ENCODE measurements at places on chromosomes 3 and 15.

DNA sequence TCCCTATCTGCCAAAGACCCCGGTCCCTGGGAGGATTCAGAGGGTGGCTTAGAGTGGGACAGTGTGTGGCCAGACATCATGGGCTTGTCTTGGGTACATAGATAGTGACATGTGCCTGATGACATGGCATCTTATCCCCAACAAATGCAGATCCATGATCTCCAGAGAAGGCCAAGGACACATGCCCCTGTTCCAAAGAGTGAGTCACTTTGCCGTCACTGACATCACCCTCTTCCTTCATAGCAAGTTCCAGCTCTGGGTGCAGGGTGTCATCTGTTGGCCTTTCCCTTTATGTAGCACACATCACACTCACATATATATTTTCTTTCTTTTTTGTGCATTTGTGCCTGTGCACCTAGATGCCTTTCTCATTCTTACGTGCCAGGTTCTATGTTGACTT, 350.5 kb downstream of the LRTM1 start:
- no peaks in the 10 kb centered on the region for H3K4me1 ChIP-seq
- no peak for DNase-seq
- H3K36me3 ChIP-seq: no peaks in the 10 kb centered on the region
- H3K27ac ChIP-seq: no peak overlapping the region
- no peak overlapping the region for H3K4me3 ChIP-seq
- H3K27me3 ChIP-seq: no peaks in the 10 kb centered on the region

DNA sequence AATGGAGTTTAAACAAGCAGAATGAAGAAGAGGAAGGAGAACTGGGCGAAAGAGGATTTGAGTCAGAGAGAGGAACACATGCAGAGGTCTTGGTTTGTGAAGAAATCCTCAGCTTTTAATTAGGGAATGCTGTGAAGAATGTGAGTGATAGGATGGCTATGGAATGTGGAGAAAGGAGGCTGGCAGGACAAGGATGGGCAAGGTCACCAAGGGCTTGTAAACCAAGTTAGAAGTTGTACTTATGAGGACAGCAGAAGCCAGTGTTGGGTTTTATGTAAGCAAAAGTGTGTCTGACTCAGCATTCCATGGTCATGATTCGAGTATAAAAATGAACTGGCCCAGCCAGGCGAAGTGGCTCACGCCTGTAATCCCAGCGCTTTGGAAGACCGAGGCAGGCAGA, 60.0 kb upstream of the IL12A start:
- no peak overlapping the region for H3K4me3 ChIP-seq
- no peak overlapping the region for H3K27ac ChIP-seq
- H3K4me1 ChIP-seq: no peaks in the 10 kb centered on the region
- H3K27me3 ChIP-seq: no peaks in the 10 kb centered on the region
- no peaks in the 10 kb centered on the region for H3K36me3 ChIP-seq
- DNase-seq: no peak

DNA sequence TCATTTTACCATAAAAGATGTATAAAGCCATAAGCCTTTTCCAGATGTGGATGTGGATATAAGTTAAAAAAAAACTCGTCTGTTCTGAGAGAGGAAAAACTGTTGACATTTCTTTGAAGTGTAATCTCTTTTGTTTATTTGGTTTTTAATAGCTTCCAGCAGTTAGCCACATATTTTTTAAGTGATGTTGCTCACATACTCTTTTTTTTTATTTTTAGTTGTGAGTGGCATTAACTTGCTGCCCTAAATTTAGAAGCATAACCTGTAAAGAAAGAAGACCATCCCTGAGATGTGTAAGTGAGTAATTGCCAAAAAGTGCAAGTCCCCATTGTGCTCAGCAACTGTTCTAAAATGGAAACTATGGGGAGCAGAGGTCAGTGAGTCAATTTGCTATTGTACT, 415.9 kb upstream of the MDFIC2 start:
- no peaks in the 10 kb centered on the region for H3K4me1 ChIP-seq
- H3K36me3 ChIP-seq: no peaks in the 10 kb centered on the region
- no peak overlapping the region for H3K27ac ChIP-seq
- no peaks in the 10 kb centered on the region for H3K27me3 ChIP-seq
- no peak overlapping the region for H3K4me3 ChIP-seq

- H3K4me3 ChIP-seq: no peak overlapping the region
- H3K27ac ChIP-seq: no peak overlapping the region
- no peak for DNase-seq
- no peaks in the 10 kb centered on the region for H3K36me3 ChIP-seq
These were observed 154.6 kb upstream of the RGMA start for GRCh38 chr15:93243573-93243972.

- no peak overlapping the region for H3K4me3 ChIP-seq
- no peak for DNase-seq
- no peaks in the 10 kb centered on the region for H3K36me3 ChIP-seq
- H3K27me3 ChIP-seq: no peaks in the 10 kb centered on the region
- H3K27ac ChIP-seq: no peak overlapping the region
- no peaks in the 10 kb centered on the region for H3K4me1 ChIP-seq
These were observed 27.0 kb downstream of the NSMCE3 start for GRCh38 chr15:29242456-29243242.

GRCh38 chr3:48575366-48575765, 11.8 kb upstream of the UCN2 start:
- no peak overlapping the region for H3K4me3 ChIP-seq
- no peak for DNase-seq
- no peaks in the 10 kb centered on the region for H3K27me3 ChIP-seq
- H3K27ac ChIP-seq: no peak overlapping the region
- no peaks in the 10 kb centered on the region for H3K4me1 ChIP-seq
- no peaks in the 10 kb centered on the region for H3K36me3 ChIP-seq

DNA sequence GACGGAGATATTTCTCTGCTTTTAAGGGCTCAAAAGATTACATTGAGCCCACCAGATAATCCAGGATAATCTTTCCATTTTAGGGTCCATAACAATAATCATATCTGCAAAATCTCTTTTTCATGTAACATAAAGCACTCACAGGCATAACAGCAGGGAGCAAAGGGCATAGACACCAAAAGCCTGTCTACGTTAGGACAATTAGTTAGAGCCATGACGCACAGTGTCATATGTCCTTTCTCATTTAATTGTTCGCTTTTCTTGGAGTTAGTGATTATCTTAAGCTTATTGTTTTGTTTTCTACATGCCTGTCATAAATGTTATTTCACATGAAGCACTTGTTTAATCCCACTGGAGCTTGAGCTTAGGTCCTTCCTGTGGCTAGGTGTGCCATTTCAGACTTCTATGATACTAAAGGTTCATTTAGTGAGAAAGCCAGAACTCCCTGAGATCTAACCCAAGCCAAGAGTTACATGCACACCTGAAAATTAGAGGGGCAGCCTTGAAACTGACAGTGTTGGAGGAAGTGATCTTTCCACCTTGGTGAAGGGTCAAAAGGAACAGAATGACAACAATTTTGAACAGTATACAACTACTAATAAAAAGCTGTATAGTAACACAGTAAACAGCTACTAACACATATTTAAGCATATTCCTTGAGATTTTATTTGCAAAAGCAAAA, 11.7 kb upstream of the HHATL start:
- no peaks in the 10 kb centered on the region for H3K4me1 ChIP-seq
- H3K27ac ChIP-seq: no peak overlapping the region
- H3K4me3 ChIP-seq: no peak overlapping the region
- DNase-seq: no peak
- no peaks in the 10 kb centered on the region for H3K27me3 ChIP-seq

- H3K27me3 ChIP-seq: no peaks in the 10 kb centered on the region
- no peak overlapping the region for H3K4me3 ChIP-seq
- no peak for DNase-seq
- no peak overlapping the region for H3K27ac ChIP-seq
These were observed 131.0 kb upstream of the C15orf61 start for GRCh38 chr15:67389975-67390374.

DNA sequence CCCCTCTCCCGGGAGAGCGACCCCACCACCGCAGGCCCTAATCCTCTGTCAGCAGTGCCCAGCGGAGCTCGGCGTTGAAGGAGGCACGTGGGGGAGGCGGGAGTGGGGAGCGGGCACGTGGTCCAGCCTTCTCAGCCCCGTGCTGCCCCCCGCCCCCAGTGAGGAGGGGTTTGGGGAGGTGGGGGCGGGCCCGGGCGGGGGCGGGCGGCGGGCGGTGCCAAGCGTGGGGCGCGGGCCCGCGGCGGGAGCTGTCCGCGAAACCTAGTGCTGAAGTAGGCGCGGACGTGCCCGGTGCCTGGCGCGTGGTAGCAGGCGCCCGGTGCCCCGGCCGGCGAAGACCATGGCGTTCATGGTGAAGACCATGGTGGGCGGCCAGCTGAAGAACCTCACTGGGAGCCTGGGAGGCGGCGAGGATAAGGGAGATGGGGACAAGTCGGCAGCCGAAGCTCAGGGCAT, at the start of gene CPLX3:
TSS of gene CPLX3 (plus strand) at position 264 of the 456 bp plus-strand sequence. CDS start at position 341, 77 bp downstream.
- no peak within 1 kb of the TSS for H3K4me3 ChIP-seq
- H3K27me3 ChIP-seq: peaks cover 20% of the 10 kb centered on the region
- no peaks in the 10 kb centered on the region for H3K36me3 ChIP-seq
- peaks cover 6% of the 10 kb centered on the region for H3K4me1 ChIP-seq
- DNase-seq: no peak

- no peak overlapping the region for H3K27ac ChIP-seq
- H3K4me1 ChIP-seq: no peaks in the 10 kb centered on the region
- DNase-seq: no peak
- H3K27me3 ChIP-seq: no peaks in the 10 kb centered on the region
- peaks cover 7% of the 10 kb centered on the region for H3K36me3 ChIP-seq
These were observed 33.4 kb upstream of the CTDSPL2 start for GRCh38 chr15:44394062-44394461.

GRCh38 chr3:182983876-182984275, 3.5 kb upstream of the DCUN1D1 start:
- H3K27ac ChIP-seq: no peak overlapping the region
- H3K4me3 ChIP-seq: no peak overlapping the region
- DNase-seq: no peak
- H3K36me3 ChIP-seq: no peaks in the 10 kb centered on the region
- peaks cover 19% of the 10 kb centered on the region for H3K4me1 ChIP-seq
- no peaks in the 10 kb centered on the region for H3K27me3 ChIP-seq

DNA sequence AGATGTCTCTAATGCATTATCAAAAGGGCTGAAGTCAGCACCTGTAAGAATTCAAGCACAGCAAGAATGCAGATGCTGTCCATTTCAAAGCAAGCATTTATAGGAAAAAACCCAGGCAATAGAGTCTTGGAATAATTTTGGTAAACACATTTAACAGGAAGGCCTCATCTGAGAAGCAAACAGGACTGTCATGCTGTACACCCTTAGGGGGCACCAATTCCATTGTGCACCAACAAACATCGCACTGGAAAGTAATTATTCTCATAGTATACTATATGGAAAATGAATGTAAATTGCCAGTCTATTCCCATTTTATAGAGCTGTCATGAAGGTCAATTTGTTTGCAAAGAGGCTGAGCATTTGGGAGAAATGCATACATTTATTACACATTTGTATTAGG, 247.3 kb upstream of the SUCLG2 start:
- no peaks in the 10 kb centered on the region for H3K36me3 ChIP-seq
- no peaks in the 10 kb centered on the region for H3K27me3 ChIP-seq
- H3K4me1 ChIP-seq: no peaks in the 10 kb centered on the region
- no peak for DNase-seq

DNA sequence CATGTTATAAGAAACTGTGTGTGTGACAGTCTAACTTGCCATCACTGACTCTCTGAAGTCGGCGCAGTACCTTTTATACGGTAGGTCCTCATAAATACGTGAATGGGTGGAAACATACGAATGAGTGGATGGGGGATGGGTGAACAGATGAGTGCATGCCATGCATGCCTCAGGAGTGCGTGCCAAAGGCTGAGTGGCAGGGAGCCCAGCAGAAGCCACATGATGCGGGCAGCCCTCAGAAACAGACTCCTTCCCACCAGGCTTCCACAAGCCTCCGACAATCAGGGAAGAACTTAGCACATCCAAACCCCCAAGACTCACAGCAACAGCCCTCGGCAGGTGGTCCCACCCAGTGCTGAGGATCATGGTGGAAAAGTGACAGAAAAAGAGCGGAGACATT, 16.7 kb downstream of the HCN4 start:
- no peaks in the 10 kb centered on the region for H3K4me1 ChIP-seq
- H3K4me3 ChIP-seq: no peak overlapping the region
- no peak for DNase-seq
- no peak overlapping the region for H3K27ac ChIP-seq

DNA sequence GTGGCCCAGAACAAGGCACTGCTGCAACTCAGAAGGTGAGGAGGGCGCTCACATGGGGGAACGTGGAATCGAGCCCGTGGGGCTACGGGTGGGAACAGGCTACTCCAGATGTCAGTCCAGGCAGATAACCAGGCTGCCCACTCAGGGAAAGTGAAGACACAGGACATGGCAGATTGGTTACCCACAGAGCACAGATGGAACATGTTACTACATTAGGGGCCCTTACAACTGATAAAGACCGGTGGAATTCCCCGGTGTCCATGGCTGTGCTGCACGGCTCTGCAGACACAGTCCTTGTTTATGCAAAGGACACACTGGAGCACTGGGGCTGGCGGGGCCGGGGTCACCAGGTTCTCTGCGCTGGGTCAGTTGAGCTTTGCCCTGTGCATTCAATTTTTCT, 36.9 kb downstream of the PCSK6 start:
- DNase-seq: no peak
- no peaks in the 10 kb centered on the region for H3K36me3 ChIP-seq
- H3K27me3 ChIP-seq: no peaks in the 10 kb centered on the region

GRCh38 chr3:150223558-150223957, 184.5 kb upstream of the TSC22D2 start:
- H3K27ac ChIP-seq: no peak overlapping the region
- peaks cover 6% of the 10 kb centered on the region for H3K4me1 ChIP-seq
- H3K36me3 ChIP-seq: no peaks in the 10 kb centered on the region
- H3K4me3 ChIP-seq: no peak overlapping the region

DNA sequence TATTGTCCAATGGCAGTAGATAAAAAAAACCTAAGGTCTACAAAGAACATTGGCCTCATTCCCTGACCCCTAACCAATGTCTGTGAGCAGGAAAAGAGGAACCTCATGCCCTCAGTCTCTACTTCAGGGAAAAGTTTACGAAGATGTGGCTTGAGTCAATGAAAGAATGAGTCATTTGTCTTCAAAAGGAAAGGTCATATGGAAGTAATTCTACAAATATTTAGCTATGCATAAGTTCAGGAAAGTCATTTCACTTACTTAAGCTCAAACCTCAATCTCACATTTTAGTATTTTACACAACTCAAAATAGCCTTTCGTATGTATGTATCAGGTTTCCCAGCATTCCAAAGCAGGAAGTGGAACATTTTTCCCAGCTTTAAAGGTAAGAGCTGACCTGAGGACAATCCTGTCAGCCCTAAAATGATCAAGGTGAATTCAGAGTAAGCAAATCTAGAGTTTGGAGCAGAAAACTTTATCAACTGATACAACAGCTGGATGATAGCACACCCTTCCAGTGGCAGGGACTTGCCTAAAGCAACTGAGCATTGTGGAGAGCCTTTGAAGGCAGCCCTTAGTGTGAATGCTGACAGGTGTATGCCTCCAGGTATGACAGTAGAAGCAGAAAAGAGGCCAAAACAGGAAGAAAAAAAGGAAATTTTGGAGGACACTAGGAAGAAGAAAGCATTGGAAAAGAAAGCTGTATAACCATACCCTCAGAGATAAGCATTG, 53.9 kb upstream of the ACKR4 start:
- H3K4me1 ChIP-seq: no peaks in the 10 kb centered on the region
- DNase-seq: peak; percentile 20
- H3K27me3 ChIP-seq: no peaks in the 10 kb centered on the region

GRCh38 chr15:47987461-47987860, 133.3 kb upstream of the SLC24A5 start:
- H3K4me3 ChIP-seq: no peak overlapping the region
- DNase-seq: no peak
- no peaks in the 10 kb centered on the region for H3K27me3 ChIP-seq
- H3K27ac ChIP-seq: no peak overlapping the region
- no peaks in the 10 kb centered on the region for H3K36me3 ChIP-seq

GRCh38 chr3:175193815-175194518, 334.8 kb downstream of the NAALADL2 start:
- H3K4me3 ChIP-seq: no peak overlapping the region
- H3K27me3 ChIP-seq: no peaks in the 10 kb centered on the region
- H3K27ac ChIP-seq: no peak overlapping the region
- DNase-seq: no peak

Data from CD4-positive, alpha-beta T cell (primary cell).